ENCODE measurements at places on chromosomes 1 and 21.

DNA sequence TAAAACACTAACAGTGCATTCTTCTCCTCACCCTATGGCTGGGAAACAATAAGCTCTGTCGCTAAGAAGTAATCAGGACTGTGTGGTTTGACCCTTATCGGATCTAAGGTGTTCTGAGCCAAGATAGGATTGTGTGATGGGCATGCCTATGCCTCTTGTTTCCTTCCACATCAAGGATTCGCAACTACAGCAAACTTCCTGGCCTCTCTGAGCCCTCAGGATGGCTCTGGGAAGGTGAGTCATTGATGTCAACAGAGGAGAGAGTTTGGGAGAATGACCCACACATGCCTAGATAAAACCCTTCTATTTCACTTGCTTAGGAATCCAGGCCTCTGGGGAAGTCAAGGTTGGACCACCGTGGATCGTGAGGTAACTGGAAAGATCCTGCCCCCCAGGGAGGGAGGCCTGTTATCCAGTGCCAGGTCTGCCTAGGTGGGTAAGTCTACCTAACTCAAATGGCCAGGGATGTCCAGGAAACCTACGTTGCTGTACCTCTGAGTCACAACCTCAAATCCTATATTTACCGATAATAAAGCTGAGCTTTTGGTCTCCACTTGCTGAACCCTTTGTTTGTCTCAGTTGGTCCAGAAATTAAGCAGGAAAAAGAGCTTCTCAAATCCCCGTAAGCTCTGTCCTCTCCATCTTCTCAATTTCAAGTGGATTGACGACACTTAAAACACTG is 27.4 kb downstream of the TIAM1 start:
- DNase-seq = no peak

GRCh38 chr21:45532826-45533360 is 9.3 kb downstream of the SLC19A1 start:
- DNase-seq = no peak

DNA sequence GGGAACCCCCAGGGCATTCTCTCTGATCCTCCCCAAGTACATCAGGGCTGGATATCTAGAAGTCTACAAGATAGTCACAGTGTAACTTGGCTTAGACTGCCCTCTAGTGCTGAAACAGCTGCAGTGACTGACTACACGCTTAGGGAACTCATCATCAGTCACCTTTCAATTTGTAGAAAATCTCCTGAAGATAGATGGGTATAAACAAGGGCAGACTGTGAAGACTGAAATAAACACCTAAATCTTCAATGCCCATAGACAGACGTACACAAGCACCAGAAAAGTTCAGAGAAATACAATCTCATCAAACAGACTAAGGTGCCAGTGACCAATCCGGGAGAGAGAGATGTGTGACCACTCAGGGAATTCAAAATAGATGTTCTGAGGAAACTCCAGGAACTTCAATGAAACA is 46.6 kb downstream of the PACC1 start:
- DNase-seq = peak; percentile 33

DNA sequence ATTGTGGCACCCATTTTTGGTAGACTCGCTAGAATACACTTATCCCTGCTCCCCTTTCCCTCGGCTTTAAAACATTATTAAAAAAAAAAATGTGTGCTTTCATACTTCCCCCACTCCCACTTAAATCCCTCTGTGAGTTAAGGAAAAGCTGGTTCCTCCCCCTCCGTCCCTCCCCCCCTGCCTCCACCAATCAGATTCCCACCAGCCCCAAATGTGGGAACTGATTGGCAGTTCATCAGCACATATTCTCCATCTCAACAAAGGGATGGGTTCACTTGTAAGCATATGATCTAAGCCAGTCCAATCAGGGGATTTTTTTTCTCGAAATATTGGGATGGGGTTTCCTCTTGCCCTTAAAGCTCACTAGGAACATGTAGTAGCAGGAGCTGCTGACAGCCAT is 10.8 kb upstream of the FYB2 start:
- no peak for DNase-seq

GRCh38 chr1:89629146-89629545 is 3.8 kb upstream of the LRRC8C start:
- DNase-seq = no peak

- no peak for DNase-seq
Observed at GRCh38 chr21:45339421-45340402, 52.0 kb upstream of the POFUT2 start.

DNA sequence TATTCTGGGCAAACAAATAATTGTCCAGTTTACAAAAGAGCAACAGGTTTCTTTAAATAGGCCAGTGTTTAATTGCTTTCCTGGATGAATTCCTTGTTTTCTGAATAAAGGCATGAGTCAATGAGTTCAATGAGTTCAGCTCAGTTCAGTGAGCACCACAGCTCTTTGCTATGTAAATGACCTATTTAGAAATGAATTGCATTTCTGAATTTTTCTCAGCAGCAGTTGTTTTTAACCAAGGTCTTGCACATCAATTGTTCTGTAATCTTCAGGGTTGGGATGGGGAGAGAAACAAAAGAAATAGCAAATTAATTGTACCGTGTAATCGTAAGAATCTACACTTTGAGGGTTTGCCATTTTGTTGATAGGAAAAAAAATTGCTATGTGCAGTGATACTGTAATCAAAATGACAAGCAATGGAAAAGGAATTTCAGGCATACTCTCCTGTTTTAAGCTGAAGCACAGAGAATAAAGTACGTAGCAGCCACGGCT is 45.7 kb downstream of the MIS18A start:
- no peak for DNase-seq

DNA sequence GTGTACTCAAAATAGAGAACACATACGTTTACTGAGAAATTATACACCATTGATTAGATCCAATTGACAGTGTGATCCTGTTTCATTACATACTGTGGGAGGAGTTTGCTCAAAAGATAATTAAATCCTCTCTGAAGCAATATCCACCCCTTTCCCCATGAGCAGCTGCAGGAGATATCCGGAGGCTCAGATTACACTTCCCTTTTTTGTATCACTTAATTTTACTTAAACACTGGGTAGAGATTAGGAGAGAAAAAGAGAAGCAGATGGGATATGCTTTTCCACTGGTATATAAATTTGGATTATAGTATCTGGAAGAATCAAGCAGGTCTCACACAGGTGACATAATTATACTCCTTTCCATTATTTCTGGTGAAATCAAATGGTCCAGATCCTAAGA is 333.3 kb upstream of the ZRANB2 start:
- no peak for DNase-seq

GRCh38 chr1:92877792-92878191 is 46.0 kb downstream of the RPL5 start:
- DNase-seq = no peak

- no peak for DNase-seq
Observed at GRCh38 chr1:232499188-232499587, 130.7 kb downstream of the SIPA1L2 start.

DNA sequence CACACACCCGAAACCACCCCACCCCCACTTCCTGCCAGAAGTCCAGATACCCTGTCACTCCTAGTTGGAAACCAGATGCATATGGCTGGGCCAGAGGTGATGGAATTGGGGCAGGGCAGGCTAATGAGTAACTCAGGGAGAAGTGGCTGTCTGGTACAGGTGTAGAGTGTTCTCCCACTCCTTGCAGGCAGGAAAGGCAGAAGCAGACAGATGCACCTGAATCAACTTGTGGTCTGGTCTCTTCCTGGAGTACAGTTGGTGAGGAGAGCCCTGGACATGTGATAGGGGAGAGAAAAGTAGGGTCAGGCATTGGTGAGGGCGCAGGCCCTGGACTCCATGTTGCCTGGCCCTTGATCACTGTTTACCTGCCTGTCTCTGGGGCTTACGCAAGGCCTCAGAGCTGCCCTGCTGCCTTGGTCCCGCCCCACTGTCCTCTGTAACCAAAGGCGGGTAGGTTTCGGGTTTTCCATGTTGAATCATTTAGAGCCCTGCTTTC is 2.5 kb downstream of the CGN start:
- DNase-seq = no peak

DNA sequence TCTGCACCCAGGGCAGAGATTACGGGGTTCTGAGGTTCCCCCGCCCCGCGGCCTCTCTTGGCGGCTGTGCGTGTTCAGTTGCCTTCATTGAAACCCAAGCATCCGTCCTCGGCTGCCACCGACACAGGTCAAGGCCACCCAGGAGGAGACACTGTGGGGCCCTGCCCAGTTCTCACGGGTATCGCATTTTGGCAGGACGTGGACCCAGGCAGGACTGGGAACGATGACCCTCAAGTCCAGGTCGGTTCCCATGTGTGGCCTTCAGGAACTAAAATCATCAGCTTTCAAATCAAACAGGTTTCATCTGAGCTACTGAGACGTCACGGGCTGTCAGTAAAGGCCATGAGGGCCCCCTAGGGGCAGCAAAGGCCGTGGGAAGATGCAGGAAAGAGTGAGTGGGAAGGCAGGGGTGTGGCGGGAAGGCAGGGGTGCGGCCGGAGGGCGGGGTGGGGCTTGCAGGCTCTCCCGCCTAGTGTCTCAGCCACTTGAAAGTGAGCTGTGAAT is 7.0 kb upstream of the C1orf174 start:
- DNase-seq = peak; percentile 11

DNA sequence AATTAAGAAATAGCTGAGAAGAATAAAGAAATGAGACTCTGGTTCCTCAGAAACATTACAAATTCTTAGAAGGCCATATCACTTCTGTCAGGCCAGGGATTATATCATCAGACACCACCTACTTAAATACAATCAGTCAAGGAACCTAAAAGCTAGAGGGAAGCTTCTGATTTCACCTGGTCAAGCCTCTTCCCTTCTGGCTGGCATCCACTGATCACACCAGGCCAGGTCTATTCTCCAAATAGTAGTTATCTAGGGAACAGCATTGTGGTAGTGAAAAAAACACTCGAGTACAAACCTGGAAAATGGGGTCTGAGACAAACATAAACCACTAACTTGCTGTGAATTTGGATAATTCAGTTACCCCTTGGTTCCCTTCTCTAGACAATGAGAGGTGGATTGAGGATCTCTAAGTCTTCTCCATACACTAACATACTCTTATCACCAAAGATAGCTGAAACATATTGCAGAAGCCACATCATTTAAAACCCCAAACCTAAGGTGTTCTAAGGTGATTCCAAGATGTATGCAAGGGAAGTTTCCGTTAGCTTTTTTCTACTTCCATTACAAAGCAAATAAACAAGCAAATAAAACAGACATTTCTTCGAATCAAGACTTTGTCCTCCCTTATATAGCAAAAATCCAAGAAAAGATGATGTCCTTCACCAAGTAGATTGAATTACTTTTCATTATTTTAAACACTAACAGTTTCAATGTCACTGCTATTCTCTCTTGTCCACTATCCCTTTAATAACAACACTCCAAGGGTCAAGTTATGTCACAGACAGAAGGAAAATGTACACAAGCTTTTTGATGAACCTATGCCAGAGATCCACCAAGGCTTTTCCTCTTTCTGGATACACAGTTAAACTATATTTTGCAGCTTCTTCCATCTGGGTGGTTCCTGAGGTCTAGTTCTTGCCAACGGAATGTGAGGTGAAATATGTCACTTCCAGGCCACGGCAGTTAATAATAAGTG is 212.9 kb downstream of the KCNH1 start:
- DNase-seq = no peak

DNA sequence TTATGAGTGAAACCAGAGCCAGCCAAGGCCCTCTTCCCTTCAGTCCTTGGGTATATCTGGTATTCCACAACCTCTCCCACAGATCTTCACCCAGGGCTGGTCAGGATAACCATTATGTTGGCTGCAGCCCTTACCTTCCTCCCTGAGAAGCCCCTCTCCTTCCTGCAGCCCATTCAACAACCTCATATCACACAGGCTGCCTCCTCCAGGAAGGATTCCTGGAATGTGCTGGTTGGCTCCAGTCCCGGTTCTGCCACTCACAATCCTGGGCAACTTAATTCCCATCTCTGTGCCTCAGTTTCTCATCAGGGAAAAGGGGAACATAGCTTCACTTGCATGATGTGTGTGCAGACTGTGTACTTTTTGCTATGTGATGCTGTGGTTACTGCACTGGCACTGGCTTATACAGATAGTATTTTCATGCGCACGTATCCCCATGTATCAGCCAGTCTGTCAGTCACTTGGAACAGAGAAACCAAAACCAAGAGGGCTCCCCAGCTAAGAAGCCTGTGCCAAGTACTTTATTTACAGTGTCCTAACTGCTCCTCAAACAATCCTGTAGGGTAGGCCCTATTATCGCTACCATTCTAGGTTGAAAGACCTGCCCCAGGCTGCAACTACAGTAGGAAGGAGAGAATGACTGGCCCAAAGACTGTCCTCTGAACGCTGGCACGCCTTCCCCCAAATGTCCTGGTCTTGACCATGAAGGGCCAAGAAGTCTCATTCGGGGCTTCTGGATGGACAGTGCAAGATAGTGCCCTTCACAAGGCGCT is 39.9 kb upstream of the PPP1R15B start:
- no peak for DNase-seq

GRCh38 chr1:172238965-172239364 is 181.5 kb upstream of the C1orf105 start:
- DNase-seq = no peak

- DNase-seq = no peak
Observed at GRCh38 chr1:230618537-230618936, 23.7 kb upstream of the COG2 start.

DNA sequence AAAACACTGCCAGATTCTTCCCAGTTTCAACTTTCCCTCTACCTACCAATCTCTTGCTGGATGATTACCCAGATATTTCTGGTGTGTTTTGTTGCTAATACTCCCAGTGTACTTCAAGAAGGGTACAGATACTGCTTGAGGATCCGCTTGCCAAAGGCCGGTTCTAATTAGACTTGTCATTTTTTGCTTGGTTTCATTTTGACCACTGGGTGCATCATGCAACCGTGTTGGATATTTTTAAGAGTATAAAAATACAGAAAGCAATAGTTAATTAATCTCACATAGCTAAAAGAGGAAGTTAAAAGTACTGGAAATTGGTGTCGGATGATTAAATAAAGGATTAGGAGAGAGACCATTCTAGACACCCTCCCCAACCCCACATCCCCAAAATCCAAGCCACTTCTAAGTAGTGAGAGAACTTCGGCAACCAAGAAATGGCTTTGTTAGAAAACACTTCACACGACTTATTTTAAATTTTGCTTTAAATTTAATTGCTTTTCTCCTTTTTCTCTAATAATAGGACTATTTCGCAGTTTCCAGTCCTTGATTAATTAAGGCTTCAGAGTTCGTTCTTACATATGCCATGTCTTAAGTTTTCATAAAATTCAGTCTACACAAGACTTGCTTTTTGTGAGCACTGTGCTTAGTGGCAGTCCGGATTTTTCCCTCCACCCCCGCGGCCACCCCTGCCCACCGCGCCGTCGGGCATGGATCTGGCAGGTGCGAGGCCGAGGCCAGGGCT is 2.5 kb upstream of the CDKN2C start:
- DNase-seq = no peak

Data from T-helper 2 cell treated with Interferon-gamma antibody and Interleukin-4, amounts not matched to agents 5 μg/mL and 100 μg/mL, for 36 hours (primary cell).